ENCODE measurements at places on chromosomes 7 and 10. TPM values are rescaled to one million over a fixed set of nuclear protein-coding genes. Genes with fewer than 3 reads are reported as not detected.
A peak's percentile ranks its signal among the peaks of the same experiment; 100 is the strongest.

The ASZ1 gene
- total RNA-seq: not detected

The CUBN gene
- 0.69 TPM for total RNA-seq

The MINDY4 gene
- 5.1 TPM for total RNA-seq

The RARRES2 gene
- total RNA-seq: 9.4 TPM

The C1GALT1 gene
- 555 TPM for total RNA-seq

The ZNF503 gene
- 4.1 TPM for total RNA-seq

The GHRHR gene
- not detected for total RNA-seq

DNA sequence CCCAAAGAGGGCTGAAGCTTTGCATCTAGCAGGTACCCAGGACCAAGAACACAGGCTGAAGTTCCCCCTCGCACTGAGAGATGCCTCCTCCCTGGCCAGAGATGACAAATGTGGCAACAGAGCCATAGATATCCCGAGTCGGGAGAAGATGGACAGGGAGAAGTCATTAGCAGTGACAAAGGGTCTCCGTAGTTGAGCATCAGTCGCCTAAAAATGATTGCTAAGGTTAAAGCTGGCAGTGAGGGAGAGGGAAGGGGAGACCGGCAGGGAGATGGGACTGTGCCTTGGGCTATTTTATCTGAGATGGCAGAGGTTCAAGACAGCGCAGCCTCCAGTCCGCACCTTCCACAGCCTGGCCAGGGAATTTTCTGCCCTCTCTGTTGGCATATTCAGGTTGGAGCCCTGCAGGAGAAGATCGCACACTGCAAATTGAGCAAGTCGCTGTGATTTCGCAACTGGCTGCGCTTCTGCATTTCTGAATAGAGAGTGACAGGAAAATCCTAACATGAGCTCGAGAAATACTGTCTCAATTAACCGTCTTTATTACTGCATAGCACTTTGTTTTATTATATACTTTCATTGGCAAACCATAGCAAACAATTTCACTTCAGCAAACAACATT, 238.9 kb upstream of the GPR26 start:
- DNase-seq: no peak

GRCh38 chr10:60654813-60655464, 123.3 kb upstream of the CDK1 start:
- peak; percentile 31 for DNase-seq

- DNase-seq: no peak
Measured at GRCh38 chr10:26438534-26439341, 597 bp downstream of the APBB1IP start.

DNA sequence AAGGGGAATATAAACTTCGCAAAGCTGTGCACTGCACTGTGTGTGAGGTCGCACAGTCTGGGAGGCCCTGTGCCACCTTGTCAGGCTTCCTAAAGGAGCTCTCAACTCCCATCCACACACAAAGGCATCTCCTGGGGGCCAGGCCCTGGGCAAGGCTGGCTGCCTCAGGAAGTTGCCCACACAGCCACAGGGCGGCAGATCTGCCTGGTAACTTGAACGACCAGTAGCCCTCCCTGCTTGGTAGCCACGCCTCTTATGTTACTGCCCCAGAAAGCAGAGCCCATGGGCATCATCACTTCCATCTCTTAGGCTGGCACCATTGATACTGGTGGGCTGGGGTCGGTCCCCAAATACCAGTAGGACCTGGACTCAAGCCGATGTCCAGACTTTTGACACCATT, 82.8 kb downstream of the HECW1 start:
- no peak for DNase-seq

- DNase-seq: no peak
Measured at GRCh38 chr7:20417260-20417659, 86.6 kb downstream of the ITGB8 start.

DNA sequence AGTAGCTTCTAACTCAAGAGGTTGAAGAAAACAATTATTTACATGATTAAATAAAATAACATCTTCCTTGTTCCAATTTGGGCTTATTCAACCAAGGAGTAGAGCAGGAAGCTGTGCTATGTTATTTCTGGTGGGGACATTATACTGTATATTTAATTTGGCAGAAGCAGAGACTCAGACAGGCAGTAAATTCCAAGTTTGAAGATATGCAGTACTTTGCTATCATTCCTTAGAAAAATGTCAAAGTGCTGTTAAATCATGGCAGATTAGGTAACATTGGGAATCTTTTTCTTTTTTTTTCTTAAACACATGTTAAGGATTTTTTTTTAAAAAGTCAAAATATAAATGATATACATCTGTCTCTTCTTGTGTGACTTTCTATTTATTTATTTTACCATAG, 190.1 kb downstream of the SUGCT start:
- DNase-seq: no peak

DNA sequence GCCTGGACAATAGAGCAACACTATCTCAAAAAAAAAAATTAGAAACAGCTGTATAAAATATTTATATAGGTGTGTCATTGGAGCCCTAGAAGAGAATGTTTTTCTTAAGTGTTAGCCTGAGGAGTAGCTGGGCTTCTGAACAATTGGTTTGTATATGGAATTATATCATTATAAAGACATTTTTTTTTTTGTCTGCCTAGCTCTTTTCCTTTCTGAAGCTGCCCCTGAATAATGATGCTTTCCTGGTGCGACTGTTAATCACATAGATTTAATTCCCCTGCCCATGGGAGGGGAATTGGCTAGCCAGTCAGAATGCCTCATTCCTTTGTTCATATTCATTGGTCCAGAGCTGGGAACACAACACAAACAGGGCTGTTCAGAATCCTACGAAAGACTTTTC, 13.9 kb upstream of the ABCC2 start:
- DNase-seq: peak; percentile 22

GRCh38 chr10:14822879-14823755, 14.7 kb downstream of the CDNF start:
- DNase-seq: peak; percentile 46

GRCh38 chr10:9427209-9427608, 1372.7 kb downstream of the GATA3 start:
- no peak for DNase-seq

DNA sequence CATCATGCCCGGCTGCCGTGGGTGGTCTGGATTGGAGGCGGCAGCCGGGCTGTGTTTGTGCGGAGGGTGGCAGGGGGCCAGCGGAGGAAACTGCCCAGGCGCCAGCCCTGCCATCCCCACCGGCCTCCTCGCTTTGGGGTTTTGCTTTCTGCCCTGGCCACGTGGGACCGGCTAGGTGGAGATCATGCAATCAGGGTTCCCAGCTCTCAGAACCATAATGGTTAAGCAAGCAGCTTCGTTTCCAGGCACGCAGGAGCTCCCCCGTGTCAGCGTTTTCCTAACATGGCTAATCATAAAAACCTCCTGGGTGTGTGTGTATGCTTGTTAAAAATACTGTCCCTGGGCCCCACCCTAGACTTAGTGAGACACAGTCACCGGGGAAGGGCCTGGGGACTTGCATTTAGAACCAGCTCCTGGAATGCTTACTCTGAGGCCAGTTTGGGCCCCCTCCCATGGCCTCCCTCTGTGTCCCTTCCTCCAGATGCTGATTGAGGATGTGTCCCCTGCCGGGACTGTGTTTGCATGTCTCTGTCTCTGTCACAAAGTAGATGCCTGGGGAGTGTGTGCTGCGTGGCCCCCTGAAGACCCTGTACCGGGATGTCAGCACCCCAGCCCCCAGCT, 119.3 kb downstream of the CUX1 start:
- DNase-seq: no peak

DNA sequence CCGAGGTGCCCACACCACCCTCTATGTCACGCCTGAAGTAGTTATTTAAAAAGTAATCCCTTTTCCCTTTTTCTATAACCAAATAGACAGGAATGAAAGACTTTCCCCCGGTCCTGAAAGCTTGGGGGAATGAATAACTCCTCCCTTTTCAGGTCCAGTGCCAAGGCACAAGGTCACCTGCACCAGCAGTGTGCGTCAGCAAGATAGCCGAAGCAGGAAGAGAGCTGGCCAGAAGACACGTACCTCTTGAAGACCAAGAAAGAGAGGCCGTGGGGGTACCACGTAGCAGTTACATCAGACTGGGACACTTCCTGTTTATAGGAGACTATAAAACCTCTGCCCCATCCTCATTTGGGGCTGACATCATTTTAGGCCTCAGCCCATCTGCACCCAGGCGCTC, 10.7 kb upstream of the AKR1B1 start:
- DNase-seq: no peak

GRCh38 chr7:112898432-112899290, 108.5 kb upstream of the TMEM168 start:
- DNase-seq: peak; percentile 76

GRCh38 chr7:50857804-50858489, 75.3 kb upstream of the GRB10 start:
- peak; percentile 44 for DNase-seq

DNA sequence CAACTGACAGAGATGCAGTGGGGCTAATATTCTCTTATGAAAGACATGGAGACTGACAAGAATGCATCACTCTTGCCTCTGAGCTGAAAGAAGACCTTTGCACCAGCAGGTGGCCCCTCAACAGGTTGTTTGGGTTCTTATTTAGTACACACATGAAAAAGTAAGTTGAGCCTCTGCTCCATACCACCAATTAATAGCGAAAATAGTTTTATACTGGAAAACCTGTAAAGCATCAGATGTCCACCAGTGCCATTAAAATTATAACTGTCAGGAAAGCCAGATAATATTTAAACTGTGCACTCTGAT, 26.3 kb upstream of the FAM13C start:
- no peak for DNase-seq

DNA sequence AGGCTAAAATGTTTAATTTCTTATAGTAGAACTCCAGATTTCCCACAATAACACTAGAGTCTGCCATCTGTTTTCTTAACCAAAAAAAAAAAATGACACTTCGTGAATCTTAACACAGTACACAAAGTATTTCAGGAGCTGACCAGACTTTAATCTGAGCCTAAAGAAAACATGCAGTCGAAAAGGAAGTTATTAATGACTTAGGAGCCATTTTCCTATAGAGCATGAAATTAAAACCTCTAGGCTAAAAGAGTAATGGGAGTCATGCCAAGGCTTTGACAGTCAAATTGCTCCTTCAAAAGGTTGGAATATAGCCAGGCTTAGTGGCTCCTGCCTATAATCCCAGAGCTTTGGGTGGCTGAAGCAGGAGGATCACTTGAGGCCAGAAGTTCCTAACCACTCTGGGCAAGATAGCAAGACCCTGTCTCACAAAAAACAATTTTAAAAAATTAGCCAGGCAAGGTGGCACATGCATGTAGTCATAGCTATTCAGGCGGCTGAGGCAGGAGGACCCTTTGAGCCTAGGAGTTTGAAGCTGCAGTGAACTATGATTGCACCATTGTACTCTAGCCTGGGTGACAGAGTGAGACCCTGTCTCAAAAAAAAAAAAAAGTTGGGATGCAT, 13.6 kb downstream of the MICU1 start:
- DNase-seq: peak; percentile 17

GRCh38 chr10:115125505-115125904, 32.3 kb downstream of the ATRNL1 start:
- no peak for DNase-seq

DNA sequence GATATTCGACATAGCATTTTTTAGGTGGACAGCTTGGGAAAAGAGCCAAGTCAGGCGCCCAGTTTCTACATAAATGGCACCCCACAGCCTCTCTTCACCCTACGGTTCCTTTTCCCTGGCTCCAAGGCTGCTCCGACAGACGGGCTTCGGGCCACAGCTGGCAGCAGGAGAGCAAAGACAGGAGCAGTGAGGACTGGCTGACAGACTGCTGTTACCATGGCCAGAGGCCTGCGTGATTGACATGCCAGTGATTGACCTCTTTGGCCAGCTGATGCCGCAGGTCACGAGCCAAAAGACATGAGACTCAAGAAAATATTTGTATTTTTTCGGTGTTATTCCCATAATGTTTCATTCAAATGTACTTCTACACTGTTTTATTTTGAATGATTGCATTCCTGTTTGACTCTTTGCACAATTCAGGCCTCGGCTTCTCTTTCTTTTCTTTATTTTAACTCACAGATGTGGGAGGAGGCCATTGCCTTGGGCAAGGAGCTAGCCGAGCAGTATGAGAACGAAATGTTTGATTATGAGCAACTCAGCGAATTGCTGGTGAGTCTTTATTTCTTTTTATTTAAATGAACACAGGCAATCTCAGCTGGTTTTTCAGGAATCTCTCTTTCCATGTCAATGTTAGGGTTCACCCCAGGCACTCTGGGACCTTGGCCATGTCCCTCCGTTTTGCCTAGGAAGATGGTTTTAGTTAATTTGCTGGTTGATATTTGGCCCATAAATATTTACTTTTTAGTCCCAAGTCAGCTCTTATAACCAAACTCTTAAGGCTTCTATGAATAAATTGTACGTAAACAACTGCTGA, 146.3 kb upstream of the NPS start:
- DNase-seq: no peak

GRCh38 chr10:24299578-24300260, 90.8 kb downstream of the KIAA1217 start:
- no peak for DNase-seq

GRCh38 chr7:50149369-50149768, 56.3 kb upstream of the ZPBP start:
- DNase-seq: no peak

- no peak for DNase-seq
Measured at GRCh38 chr10:91634898-91635297, 2.0 kb upstream of the PPP1R3C start.

DNA sequence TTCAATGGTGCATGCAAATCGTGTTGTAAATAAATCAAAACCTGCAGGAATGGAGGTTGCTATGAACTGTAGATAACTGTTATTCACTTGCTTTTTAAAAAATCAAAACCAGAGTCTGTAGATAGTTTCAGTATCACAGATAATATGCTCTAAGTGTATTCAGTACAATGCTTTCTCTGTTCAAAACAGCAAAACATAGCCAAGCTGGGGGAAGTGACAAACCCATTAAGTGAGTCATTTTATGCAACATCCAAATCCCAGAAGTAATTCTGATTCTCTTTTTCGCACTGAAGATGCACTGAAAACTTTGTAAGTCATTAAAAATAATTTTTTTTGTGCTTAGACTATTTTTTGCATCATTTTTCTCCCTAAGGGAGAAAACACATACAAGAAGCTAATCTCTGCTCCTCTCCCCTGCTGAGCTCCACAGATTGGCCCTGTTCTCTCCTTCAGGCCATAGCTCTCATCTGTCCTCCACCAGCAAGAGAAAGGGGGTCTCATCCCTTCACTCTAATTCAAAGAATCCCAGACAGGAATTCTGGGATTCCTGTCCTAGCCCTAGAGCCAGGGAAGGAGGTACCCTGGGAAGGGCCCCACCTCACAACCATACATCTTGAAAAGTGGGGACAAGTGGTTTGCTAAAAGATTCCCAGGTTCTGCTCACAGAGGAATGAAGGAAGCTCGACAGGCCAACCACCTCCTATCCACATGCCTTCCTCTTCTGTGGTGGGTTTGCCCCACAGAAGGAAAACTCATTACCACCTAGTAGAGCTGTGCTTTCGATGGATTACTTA, 4.9 kb downstream of the PRTFDC1 start:
- peak; percentile 71 for DNase-seq
